Esophagus mucosa (tissue), 1 donor: ENCODE measurements at places on chromosomes 12 and 14. TPM values are rescaled to one million over a fixed set of nuclear protein-coding genes. Genes with fewer than 3 reads are reported as not detected.

INSM2 gene
- not detected for total RNA-seq

IRAK3 gene
- total RNA-seq: 3.0 TPM

MAP3K9 gene
- 20.1 TPM for total RNA-seq

TSFM gene
- 22.6 TPM for total RNA-seq

ANO4 gene
- not detected for total RNA-seq

KRT74 gene
- 0.12 TPM for total RNA-seq

DNA sequence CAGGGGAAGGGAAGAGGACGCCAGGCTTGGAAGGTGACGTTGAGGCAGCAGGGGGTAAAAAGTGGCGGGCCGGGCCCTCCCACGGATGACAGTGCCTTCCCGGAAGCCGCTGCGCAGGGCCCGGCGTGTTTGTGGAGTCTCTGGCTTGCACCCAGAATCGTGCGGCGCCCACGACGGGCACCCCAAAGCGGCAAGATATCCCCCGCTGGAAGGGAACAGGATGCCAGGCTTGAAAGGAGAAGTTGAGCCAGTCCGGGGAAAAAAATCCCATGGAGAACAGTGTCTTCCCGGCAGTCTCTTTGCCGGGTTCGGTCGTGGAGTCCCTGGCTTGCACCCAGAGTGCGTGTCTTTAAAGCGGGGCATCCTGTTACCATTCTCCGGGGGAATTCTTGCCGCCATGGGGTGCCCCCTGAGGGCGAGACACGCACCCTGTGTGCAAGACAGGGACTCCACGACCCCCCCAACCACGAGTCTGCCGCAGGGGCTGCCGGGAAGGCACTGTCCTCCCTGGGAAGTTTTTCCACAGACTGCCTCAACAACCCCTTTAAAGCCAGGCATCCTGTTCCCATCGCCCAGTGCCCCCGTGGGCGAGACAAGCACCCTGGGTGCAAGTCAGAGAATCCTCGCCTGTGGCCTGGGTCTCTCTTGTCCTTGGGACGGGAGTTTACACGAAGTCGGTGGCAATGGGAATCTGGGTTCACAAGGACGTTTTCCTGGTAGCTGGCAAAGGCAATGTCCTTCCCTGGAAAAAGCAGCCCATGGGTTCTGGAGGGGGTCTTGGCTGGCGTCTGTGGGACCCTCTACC is 156.1 kb upstream of the ALG10B start:
- no peak for ATAC-seq

- no peak for ATAC-seq
Observed at GRCh38 chr12:63882844-63883243, 38.3 kb downstream of the SRGAP1 start.

DNA sequence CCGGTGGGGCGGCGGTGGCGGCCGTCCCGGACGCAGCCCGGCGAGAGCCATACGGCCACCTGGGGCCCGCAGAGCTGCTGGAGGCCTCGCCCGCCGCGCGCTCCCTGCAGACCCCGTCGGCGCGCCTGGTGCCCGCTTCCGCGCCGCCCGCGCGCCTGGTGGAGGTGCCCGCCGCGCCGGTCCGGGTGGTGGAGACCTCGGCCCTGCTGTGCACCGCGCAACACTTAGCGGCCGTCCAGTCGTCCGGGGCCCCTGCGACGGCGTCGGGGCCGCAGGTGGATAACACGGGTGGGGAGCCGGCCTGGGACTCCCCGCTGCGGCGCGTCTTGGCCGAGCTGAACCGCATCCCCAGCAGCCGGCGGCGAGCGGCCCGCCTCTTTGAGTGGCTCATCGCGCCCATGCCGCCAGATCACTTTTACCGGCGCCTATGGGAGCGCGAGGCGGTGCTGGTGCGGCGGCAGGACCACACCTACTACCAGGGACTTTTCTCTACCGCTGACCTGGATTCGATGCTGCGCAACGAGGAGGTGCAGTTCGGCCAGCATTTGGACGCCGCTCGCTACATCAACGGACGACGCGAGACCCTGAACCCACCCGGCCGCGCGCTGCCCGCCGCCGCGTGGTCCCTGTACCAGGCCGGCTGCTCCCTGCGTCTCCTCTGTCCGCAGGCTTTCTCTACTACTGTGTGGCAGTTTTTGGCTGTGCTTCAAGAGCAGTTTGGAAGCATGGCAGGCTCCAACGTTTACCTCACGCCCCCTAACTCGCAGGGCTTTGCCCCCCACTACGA is 716 bp downstream of the RIOX1 start:
- peak; percentile 84 for ATAC-seq

- no peak for ATAC-seq
Observed at GRCh38 chr14:49915085-49915484, 22.2 kb downstream of the ARF6 start.

DNA sequence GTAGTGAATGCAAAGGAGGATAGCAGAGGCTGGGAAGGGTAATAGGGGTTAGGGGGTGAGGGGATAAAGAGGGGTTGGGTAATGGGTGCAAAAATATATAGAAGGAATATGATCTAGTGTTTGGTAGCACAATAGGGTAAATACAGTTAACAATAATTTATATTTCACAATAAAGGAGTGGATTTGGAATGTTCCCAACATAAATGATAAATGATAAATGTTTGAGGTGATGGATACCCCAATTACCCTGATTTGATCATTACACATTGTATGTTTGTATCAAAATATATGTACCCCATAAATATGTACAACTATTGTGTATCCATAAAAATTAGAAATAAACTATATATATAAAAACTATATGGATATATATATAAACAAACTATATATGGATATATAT is 999 bp upstream of the MYRFL start:
- no peak for ATAC-seq

DNA sequence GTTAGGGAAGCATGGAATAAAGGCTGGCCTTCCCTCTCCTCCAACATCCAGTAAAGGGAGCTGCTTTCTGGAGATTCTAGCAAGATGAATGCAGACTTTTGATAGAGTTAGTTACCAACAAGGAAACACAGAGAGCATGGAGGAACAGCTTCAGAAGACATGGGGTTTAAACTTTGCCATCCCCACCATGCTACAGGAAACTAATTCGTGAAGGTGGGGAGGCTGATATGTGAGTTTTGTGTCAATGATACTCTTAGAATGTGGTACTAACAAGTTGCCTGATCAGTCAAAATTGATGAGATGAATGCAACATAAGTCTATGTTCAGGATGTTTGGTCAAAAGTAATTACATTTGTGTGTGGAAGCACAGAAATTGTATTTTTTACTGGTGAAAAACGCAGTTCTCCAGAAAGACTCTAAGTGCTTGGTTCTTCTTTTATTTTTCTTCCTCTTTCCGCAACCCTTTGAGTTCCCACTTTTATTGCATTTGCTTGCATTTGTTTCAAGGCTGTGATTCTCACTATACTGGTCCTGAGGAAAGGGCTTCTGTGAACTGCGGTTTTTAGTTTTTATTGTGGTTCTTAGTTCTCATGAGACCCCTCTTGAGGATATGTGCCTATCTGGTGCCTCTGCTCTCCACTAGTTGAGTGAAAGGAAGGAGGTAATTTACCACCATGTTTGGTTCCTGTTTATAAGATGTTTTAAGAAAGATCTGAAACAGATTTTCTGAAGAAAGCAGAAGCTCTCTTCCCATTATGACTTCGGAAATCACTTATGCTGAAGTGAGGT is at the start of gene CLEC4A:
CLEC4A (plus strand) TSS at position 494 of the 789 bp plus-strand sequence; CDS start at position 756, 262 bp downstream.
- ATAC-seq: no peak

- ATAC-seq: no peak
Observed at GRCh38 chr14:57293866-57294837, 25.4 kb downstream of the AP5M1 start.

GRCh38 chr12:53564941-53565340 is 57.7 kb upstream of the NPFF start:
- no peak for ATAC-seq

DNA sequence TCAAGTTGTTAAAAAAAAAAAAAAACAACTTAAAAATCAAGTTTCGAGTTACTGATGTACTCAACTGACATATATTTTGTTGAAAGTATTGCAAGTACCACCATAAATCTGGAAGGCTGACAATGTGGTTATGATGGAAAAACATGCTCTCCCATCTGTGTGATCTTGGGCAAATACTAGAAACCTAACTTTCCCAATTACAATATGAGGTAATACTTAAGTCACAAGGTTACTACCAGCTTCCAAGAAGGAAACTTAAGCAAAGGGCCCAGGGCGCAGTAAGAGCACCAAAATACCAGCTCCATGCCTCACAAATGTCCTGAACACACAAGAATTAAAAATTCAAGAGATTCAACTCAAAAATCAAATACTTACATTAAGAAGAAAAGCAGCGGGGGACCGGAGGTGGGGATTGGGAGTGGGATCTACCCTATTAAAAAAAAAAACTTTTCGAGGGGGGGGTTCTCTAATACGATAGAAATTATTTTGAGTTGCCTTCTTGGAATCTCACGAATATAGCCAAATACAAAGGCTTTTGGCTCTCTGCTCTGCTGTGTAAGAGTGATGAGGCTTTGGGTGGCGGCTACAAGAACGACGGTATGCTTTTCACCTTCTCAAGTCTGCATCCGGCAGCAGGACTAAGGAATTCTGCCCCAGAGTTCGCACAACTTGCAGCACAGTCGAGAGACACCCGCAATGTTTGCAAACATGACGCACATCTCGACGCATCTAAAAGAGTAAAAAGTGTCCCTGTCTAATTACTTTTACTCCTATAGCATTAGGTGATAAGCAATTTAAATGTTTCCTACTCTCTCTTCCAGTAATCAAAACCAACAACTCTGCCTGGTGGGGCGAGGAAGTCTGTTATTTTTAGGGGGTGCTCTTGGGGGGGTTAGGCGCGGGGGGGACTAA is 1.1 kb downstream of the SAV1 start:
- ATAC-seq: peak; percentile 36

- ATAC-seq: peak; percentile 81
Observed at GRCh38 chr12:96889273-96889933, 17.7 kb upstream of the NEDD1 start.

GRCh38 chr12:5745251-5745888 is 199.7 kb downstream of the ANO2 start:
- peak; percentile 77 for ATAC-seq

GRCh38 chr14:79279645-79280597 is 931.4 kb downstream of the DIO2 start:
- ATAC-seq: no peak

DNA sequence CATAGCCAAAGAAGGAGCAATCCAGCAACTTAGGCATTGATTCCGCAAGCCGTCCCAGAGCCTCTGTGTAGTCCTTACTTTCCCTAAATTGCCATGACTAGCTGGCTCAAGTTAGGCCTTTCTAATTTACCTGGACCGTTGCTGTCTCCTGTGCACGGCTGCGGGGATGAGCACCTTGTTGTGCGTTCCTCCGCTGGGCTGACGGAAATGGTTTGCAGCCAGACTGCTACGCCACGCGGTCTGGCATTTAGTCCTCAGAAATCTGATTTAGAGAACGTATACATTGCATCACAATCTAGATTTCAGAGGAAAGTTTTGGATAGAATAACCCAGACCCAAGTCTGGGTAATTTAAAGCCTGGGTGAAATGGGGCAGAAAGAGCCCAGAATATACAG is 133.2 kb upstream of the ARHGAP5 start:
- no peak for ATAC-seq

DNA sequence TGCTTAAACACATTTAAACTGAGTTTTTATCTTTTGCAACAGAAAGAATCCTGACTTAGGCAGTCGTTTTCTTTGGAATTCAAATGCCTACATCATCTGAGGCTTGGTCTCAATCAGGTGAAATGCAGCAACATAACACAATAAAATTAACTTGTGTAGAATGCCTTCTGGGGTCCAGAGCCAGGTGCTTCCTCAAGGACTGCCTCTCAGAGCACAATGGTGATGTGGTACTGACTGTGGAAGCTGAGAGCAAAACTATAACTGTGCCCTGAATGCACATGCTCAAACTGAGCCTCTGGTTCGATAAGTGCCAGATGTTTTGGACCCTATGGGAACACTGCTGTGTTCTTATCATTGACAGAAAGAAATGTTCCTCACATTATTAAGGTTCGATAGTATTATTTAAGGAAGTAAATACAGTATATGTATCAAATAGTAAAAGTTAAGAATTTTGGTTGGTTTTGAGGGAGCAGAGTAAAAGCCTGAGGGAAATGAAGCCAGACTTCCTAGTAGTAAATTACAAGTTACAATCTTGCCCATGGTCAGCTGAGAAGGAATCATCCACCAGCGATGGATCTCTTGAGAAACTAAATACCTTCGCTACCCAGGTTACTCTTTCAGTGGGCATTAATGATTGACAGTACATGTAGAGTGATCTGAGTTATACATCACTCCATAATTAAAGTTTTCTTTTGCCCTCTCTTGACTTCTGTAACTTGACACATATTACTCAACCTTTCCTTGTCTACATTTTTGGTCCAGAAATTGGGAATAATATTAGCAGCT is 122.9 kb upstream of the ATP2B1 start:
- ATAC-seq: no peak

DNA sequence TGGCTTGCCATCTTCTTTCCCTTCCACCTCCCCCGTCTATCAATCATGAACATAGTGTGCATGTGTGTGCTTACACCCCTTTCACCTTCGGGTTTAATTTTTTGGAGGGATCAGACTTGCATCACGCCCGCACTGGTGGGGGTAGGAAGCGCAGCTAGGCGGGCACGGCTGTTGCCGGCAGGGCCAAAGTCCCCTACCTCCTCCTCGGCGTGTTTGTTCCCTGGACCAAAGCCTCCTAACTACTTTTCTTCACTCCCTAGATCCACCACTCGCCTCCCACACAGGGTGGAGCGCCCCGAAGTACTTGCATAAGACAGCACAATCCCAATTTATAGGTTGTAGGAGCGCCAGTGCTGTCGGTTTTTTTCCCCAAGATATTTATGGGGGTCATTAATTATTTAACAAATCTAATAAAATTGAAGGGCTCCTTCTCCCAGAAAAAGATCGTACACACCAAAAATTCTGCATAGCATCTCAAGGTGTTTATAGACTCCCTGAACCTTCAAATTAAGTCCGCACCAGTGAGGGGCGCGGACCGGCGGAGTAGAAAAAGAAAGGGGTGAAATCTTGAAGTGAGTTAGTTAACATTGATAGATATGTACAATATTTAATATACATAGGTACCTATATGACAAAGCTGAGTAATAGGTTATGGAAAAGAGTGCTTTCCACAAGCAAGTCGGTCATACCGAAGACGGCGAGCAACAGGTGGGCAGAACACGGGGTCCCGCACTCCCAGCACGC is 717 bp downstream of the PKP2 start:
- ATAC-seq: peak; percentile 8

DNA sequence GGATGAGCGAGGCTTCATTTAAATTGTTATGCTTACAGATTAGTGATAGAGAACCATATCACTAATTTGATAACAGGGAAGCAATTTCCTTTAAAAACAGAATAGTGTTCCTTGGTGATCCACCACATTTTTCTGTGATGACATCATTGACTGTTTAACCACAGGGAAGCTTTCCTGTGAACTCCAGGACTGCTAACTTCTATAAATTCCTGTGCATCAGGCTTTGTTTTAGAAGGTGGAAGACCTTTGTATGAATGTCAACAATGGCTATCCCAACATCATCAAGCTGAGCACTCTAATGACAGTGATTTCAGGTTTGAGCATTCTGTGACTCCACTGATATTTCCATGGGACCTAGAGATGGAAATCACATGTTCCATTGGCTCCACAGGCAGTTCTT is 177.1 kb downstream of the RMST start:
- no peak for ATAC-seq

GRCh38 chr14:68834816-68835215 is 41.9 kb upstream of the ZFP36L1 start:
- ATAC-seq: no peak

- no peak for ATAC-seq
Observed at GRCh38 chr14:36866867-36867266, 205.2 kb downstream of the PAX9 start.

GRCh38 chr12:132066345-132066685 is 77.8 kb downstream of the DDX51 start:
- ATAC-seq: no peak
